ENCODE measurements at places on chromosomes 1 and 21.

DNA sequence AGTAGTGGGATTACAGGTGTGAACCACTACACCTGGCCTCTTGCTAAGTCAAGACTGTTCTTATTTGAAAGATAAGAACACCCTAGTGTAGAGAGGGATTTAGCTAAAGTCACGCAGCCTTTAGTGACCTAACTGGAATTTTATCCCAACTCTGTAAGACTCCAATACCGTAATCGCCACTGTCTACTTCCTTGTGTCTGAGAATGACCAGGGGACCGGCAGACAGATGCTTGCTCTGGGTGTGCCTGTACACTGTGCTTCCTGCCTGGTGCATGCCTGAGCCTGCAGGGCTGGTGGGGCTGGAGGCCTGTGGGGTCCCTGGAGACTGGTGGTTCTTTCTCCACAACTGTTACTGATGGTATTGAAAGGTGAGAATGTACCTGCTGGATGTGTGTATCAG is 15.3 kb downstream of the MFSD2A start:
- no peak for DNase-seq

GRCh38 chr1:161200421-161200991 is 1.7 kb upstream of the ADAMTS4 start:
- no peak for DNase-seq

DNA sequence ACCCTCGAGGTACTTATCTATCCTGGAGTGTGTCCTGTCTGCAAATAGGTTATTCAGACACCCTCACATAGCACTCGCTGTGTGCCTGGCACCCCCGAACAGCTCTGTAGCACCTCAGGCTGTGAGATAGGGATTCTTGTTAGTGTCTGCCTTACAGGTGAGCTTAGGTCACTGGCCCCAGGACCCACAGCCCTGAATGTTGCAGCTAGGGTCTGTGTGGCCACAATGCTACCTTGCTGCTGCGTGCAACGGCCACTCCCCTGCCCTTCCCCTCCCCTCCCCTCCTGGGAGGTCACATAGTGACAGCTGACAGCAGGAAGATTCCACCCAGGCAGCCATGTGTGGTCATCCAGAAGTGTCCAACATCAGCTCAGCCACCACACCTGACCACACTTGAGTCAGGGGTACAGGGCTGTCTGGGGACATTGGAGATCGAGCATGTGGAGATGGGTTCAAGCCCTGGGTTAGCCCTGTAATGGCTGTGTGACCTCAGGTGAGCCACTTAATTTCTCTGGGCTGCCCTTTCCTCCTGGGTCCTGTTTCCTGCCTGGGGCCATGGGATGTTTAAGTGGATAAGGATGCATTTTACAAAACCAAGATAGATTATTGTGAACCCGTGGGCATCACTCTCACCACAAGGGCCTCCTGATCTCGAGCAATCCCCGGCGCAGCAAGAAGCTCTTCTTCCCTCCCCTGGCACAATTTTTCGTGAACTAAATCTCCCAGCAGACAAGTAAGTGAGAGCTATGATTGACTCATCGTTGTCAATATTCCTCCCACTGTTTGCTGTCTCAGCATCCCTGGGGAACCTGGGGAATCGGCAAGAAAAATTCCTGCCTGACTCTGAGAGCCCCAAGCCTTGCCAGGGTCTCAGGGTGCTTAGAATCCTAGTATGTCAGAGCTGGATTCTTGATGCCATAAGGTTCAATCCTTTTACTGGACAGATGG is 208.7 kb downstream of the PTPRU start:
- no peak for DNase-seq

DNA sequence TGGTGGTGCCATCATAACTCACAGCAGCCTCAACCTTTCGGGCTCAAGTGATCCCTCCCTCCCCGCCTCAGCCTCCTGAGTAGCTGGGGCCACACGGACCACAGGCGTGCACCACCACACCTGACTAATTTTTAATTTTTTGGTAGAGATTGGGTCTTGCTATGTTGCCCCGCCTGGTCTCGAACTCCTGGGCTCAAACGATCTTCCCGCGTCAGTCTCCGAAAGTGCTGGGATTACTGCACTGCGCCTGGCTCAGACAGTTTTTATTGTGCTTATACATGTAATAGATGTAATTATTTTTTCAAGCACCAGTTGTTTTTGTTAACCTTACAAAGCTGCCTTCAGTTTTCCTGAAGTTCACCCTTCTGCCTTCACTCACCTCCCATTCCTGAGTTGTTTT is 38.0 kb upstream of the HMGN1 start:
- DNase-seq, result no peak

GRCh38 chr1:246117066-246117791 is 389.9 kb downstream of the SMYD3 start:
- DNase-seq, result no peak

GRCh38 chr1:204945565-204945977 is 74.9 kb downstream of the NFASC start:
- DNase-seq, result no peak

DNA sequence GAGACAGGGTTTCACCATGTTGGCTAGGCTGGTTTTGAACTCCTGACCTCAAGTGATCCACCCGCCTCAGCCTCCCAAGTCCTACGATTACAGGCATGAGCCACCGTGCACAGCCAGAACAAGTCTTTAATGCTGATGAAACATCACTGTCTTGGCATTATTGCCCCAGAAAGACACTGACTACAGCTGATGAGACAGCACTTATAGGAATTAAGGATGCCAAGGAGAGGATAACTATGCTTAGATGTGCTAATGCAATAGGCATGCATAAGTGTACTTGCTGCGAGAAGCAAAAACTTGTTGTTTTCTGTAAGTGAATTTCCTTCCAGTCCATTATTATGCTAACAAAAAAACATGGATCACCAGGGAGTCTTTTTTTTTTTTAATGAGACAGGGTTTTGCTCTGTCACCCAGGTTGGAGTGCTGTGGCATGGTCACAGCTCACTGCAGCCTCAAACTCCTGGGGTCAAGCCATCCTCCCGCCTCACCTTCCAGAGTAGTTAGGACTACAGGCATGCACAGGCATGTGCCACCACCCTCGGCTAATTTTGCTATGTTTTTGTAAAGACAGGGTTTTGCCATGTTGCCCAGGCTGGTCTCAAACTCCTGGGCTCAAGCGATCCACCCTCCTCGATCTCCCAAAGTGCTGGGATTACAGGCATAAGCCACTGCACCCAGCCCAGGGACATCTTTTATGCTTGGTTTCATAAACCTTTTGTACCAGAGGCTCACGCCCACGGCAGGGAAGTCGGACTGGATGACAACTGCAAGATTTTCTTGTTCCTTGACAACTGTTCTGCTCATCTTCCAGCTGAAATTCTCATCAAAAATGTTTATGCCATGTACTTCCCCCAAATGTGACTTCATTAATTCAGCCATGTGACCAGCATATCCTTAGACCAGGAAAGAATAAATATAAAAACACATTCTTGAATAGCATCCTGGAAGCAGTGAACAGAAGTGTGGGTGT is 23.1 kb downstream of the RHEX start:
- DNase-seq, result no peak

DNA sequence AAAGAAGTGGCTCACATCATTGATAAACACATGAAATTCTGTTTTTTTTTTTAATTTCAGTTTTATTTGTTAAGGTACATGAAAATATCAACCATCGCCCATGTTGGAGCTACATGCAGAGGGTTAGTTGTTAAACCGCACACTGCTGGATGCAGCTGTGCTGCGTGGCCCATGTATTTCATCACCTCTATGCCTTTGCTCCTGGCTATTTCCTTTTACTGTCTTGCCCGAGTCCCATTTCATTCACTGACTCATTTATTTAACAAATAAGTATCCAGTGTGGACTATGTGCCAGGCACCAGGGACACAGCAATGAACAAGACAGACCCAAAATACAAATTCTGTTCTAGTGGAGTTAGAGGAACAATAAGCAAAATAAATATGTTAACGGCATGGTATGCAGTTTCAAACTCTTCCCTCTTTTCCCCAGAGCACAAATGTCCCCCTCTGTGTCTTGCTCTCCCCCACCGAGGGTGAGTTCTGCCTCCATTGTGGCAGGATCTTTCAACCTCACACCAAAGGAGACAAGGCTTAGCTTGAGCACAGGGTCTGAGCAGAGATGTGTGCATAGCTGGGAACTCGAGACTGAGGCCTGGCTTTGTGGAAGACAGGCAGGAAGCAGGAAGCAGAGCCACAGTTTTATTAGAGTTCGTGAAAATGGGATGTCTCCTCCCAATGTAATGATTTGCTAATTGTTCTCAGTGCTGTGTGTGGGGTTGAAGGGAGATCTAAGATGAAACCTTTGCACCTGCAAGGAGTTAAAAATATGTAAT is 44.6 kb downstream of the MAN1C1 start:
- no peak for DNase-seq

DNA sequence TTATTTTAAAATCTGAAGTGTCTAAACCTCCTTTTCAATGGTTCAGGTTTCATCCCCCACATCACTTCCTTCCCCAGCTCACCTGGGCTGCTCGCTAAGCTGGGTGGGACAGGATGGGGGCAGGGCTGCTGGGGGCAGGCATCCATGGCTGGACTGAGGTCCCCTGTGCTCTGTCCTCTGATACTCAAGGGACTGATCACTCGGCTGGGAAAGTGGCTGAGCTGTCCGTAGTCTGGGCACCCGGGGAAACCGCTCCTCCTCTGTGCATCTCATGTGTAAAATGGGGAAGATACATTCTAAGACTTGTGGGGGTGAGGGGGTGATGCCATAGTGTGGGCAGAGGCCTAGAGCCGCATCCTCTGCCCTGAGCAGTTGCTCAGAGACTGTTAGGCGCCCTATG is 411.2 kb downstream of the MATN1 start:
- DNase-seq, result no peak

DNA sequence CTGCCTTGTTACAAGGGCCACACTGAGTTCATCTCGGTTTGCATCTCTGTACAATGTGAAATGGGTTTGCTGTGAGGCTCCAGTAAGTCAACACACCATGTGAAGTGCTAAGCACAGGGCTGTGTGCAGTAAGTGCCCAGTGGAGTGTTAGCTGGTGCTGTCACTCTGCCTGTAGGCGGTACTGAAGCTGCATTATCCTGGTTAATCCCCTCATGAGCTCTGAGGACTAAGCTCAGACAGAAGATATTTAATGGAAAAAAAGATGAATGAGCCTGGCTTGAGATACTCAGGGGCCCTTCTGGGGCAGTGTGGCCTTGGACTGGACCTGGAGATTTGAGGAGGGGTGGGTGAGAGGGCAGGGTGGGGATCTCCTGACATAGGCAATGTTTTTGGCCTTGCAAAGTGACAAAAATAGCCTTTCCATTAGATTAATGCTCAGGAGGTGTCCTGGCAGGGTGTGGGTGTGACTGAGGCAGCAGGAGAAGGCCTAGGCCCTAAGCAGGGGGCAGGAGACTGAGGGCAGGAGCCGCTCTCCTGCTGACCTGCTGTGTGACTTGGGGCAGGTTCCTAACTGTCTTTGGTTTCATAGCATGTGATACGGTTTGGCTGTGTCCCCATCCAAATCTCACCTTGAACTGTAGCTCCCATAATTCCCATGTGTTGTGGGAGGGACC is 570.5 kb downstream of the PTPRU start:
- DNase-seq, result no peak

DNA sequence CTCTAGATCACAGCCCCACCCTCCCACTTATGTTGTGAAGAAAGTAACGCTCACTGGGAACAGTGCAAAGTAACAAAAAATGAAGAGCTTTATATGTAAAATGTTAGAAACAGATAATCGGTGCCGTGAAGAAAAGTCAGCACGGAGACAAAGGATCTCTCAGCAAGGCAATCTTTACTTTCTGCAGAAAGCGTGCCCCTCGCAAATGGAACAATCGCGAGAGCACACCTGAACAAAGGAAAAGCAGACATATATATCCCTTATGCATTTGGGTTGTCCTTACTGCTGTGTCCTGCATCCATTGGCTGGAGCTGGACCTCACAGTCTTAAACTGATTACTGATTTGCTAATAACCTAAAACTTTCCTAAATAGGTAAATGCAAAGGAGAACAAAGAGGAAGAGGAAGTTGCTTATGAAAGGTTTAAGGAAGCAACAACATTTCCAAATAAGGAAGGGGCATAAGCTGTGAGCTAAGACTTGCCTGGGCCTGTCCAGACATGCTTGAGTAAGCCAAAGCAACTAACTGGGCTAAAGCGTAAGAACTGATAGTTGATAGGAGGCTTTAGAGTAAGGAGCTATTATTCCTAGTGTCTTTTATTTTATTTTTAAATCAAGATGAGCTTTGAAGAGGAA is 89.7 kb downstream of the GTF2B start:
- DNase-seq, result no peak

- no peak for DNase-seq
Measured at GRCh38 chr1:59878370-59878769, 48.2 kb downstream of the CYP2J2 start.

GRCh38 chr1:100643471-100644196 is 75.9 kb upstream of the VCAM1 start:
- DNase-seq, result no peak

- no peak for DNase-seq
Measured at GRCh38 chr1:112998592-112999235, 42.7 kb upstream of the SLC16A1 start.

GRCh38 chr1:80445033-80445432 is 1355.7 kb upstream of the ADGRL2 start:
- DNase-seq, result no peak

DNA sequence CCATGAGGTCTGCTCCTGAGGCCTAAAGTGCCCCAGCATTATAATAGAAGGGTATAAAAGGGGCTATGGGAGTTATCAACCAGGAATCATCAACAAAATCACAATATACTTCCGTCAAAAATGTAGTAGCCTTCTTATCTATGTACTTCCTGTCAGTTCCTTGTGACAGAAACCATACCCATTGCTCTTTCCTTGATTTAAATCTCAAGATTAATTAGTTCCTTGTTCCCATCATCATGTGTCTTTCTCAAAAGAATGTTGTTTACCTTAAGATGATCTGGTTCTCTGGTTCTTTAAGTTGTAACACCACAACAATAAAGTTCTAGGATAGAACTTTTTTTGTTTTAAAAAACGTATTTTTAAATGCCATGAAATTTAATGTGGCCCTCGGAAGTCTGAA is 833.3 kb downstream of the LTN1 start:
- DNase-seq, result no peak

DNA sequence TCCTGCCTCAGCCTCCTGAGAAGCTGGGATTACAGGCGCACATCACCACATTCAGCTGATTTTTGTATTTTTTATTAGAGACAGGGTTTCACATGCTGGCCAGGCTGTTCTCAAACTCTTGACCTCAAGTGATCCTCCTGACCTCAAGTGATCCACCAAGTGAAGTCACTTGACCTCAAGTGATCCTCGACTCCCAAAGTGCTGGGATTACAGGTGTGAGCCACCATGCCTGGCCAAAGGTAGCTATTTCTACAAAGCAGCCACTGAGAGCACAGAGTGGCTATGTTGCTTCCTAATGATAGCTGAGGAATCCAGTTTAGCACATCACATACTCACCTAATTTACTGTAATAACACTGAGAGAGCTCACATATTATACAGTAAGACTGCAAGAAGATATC is 44.8 kb upstream of the CPLANE2 start:
- DNase-seq, result no peak
